ENCODE measurements at places on chromosomes 3 and 15.

DNA sequence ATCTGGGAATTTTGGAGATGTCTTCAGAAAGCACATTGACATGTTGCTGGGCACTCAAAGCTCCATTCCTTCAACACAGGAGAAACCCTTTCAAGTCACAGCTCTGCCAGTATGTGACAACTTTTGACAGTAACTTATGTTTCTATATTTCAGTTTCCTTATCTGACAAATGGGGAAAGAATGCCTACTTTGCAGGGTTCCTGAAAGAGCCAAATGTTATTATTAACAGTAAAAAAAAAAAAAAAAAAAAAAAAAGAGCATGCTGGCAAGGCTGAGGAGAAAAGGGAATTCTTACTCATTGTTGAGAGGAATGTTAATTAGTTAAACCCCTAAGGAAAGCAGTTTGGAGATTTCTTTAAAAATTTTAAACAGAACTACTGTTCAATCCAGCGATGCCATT lies 272.5 kb upstream of the TGFBR2 start:
- no peak for DNase-seq

DNA sequence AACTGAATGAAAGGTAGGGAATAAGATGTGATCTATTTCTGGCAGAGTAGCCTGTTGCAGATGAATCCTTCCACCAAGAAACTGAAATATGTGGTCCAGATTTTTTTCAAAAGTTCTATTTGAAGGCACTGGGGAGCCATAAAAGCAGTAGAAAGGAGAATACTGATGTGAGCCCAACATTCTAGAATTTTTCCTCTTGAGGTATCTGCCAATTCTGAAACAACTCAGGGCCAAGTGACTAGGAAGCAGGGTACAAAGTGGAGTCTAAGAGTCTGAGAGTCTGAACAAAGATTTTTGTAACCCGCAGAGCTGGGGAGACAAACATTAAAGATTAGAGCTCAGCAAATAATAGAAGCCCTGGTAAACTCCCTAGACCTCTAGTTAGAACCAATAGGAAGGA lies 58.3 kb upstream of the SLCO3A1 start:
- DNase-seq, result no peak

GRCh38 chr3:145815707-145816413 lies 345.1 kb downstream of the PLOD2 start:
- DNase-seq, result no peak

GRCh38 chr15:98942431-98942830 lies 65.2 kb downstream of the PGPEP1L start:
- no peak for DNase-seq

- peak; percentile 7 for DNase-seq
These were observed 151.6 kb downstream of the RSRC1 start for GRCh38 chr3:158261371-158261991.

DNA sequence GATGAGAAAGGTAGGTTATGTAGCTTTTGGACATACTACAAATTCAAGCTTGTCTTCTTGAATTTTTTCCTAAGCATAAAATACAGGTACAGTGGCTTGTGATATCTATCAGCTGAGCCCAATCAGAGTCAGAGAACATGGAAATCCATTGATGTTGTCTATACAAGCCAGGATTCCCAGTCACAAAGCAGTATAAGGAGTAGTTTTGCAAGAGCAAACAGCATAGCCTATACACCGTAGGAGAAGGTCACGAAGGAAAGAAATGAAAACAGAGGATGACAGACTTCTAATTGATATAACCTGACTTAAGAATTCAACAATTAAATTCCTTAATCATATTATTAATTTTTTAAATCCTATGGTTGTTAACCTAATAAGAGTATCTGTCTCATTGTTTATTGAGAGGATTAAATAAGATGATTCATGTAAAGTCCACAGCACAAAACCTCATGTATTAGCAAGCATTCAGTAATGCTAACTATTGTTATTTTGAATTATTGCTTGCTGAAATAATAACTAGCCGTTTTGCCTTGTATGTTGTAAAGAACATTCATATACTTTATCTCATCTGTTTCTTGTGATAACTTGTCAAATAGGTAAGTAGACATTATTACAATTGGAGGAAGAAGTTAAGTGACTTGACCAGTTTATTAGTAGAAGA lies 276.6 kb upstream of the ZPLD1 start:
- DNase-seq, result no peak

DNA sequence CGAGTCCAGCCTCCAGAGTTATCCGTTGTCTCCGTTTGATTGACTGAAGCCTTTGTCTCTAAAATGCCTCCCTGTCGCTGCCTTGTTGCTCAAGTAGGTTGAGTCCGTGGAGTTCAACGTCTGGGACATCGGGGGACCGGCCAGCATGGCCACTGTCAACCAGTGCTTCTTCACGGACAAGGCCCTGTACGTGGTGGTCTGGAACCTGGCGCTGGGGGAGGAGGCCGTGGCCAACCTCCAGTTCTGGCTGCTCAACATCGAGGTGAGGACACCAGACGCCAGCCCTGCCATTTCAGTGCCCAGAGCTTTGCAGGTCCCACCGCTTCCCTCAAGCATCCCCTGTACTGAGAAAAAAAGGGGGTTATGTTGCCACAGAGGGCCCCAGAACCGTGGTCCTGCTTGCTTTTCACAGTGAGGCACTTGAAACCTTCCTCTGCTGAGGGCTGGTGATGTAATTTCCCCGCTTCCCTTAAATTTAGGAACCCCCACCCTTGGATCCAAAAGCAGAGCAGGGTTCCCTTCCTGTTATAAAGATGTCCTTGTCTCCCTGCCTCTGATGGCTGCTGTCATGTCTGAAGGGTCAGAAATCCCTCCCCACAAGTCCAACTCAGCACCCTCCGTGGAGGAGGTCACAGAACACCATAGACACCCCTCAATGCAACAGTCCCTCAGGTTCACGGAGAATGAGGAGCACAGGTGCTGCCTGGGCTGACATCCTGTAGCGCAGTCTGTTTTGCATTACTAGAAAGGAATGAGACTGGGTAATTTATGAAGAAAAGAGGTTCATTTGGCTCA lies 105.7 kb downstream of the LRRK1 start:
- no peak for DNase-seq
